ENCODE measurements at places on chromosomes 1 and 21.

GRCh38 chr21:35072960-35073359, 23.9 kb upstream of the RUNX1 start:
- peak overlapping the region; percentile 21 for H3K4me3 ChIP-seq
- H3K27ac ChIP-seq: peak overlapping the region; percentile 47
- H3K36me3 ChIP-seq: no peaks in the 10 kb centered on the region
- H3K27me3 ChIP-seq: no peaks in the 10 kb centered on the region
- peak; percentile 55 for DNase-seq
- peaks cover 32% of the 10 kb centered on the region for H3K4me1 ChIP-seq

- no peaks in the 10 kb centered on the region for H3K36me3 ChIP-seq
- H3K27me3 ChIP-seq: no peaks in the 10 kb centered on the region
- no peak overlapping the region for H3K27ac ChIP-seq
- H3K4me1 ChIP-seq: 0 out of 2 replicates have a peak, but pooled peaks cover 3% of the 10 kb centered on the region
Measured at GRCh38 chr1:182833271-182833670, 5.9 kb upstream of the DHX9 start.

- DNase-seq: no peak
- H3K4me3 ChIP-seq: no peak overlapping the region
- H3K4me1 ChIP-seq: peaks cover 40% of the 10 kb centered on the region
Measured at GRCh38 chr1:201783572-201783971, 45.4 kb upstream of the IPO9 start.

DNA sequence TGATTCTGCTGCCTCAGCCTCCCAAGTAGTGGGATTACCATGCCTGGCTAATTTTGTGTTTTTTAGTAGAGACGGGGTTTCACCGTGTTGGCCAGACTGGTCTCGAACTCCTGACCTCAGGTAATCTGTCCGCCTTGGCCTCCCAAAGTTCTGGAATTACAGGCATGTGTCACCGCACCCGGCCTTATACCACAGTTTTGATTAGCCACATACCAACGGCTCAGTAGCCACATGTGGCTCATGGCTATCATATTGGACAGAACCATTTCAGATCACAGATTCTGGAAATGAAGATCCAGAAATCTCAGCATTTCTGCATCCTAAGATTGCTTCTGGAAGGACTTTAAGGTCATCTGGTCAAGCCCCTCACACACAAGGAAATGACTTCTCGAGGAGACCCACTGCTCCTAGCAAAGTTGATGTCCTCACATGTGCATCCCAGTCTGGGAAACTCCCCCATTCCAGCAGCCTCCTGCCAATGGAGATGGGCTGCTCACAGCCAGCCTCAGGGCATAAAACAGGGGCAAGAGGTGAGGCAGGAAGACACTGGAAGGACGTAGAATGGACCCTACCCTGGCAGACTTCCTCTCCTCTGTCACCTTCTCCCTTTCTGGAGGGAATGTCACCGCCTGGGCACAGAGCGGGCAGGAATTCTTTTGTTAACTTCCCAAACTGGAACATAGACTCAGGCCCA, 17.5 kb upstream of the CITED4 start:
- no peak overlapping the region for H3K4me3 ChIP-seq
- DNase-seq: no peak
- H3K27me3 ChIP-seq: no peaks in the 10 kb centered on the region
- H3K36me3 ChIP-seq: no peaks in the 10 kb centered on the region
- peaks cover 37% of the 10 kb centered on the region for H3K4me1 ChIP-seq
- no peak overlapping the region for H3K27ac ChIP-seq

- no peaks in the 10 kb centered on the region for H3K4me1 ChIP-seq
- H3K36me3 ChIP-seq: no peaks in the 10 kb centered on the region
- DNase-seq: no peak
- H3K27me3 ChIP-seq: no peaks in the 10 kb centered on the region
- H3K4me3 ChIP-seq: no peak overlapping the region
- H3K27ac ChIP-seq: no peak overlapping the region
Measured at GRCh38 chr1:51336711-51337110, 6.3 kb upstream of the TTC39A start.

GRCh38 chr21:24824209-24824608, 783.1 kb downstream of the MRPL39 start:
- no peaks in the 10 kb centered on the region for H3K27me3 ChIP-seq
- no peaks in the 10 kb centered on the region for H3K36me3 ChIP-seq
- no peaks in the 10 kb centered on the region for H3K4me1 ChIP-seq
- no peak overlapping the region for H3K4me3 ChIP-seq
- no peak for DNase-seq

- no peaks in the 10 kb centered on the region for H3K36me3 ChIP-seq
- no peaks in the 10 kb centered on the region for H3K4me1 ChIP-seq
- H3K27me3 ChIP-seq: no peaks in the 10 kb centered on the region
Measured at GRCh38 chr21:33299181-33299752, 25.5 kb upstream of the IFNAR1 start.

GRCh38 chr1:172089768-172090510, 248.6 kb downstream of the DNM3 start:
- no peaks in the 10 kb centered on the region for H3K36me3 ChIP-seq
- no peak overlapping the region for H3K27ac ChIP-seq
- no peaks in the 10 kb centered on the region for H3K4me1 ChIP-seq
- no peaks in the 10 kb centered on the region for H3K27me3 ChIP-seq

- H3K4me1 ChIP-seq: peaks cover 9% of the 10 kb centered on the region
- no peaks in the 10 kb centered on the region for H3K27me3 ChIP-seq
- H3K27ac ChIP-seq: no peak overlapping the region
Measured at GRCh38 chr1:67624680-67625079, 60.3 kb upstream of the GADD45A start.

DNA sequence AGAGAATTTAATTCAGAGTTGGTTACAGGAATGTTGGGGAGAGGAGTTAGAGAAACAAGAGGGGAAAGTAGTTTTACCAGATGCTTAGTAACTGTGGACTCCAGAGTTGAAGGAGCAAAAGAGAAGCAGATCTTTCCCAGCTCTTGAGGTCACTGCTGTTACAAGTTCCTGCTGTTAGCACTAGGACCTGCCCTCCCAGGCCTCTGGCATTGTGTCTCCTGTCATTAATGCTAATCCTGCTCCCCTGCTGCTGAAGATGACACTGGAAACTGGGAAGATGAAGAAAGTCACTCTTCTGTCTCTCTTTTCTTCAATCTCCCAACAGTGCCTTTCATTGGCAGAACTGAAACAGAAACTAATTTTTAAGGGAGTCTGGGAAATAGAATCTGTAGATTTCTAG, 845.6 kb downstream of the ADGRL2 start:
- no peaks in the 10 kb centered on the region for H3K4me1 ChIP-seq
- no peak overlapping the region for H3K27ac ChIP-seq
- H3K4me3 ChIP-seq: no peak overlapping the region
- H3K36me3 ChIP-seq: no peaks in the 10 kb centered on the region

GRCh38 chr1:41870076-41870562, 48.6 kb downstream of the HIVEP3 start:
- no peak overlapping the region for H3K27ac ChIP-seq
- no peak overlapping the region for H3K4me3 ChIP-seq
- no peaks in the 10 kb centered on the region for H3K27me3 ChIP-seq
- DNase-seq: peak; percentile 81
- H3K4me1 ChIP-seq: peaks cover 14% of the 10 kb centered on the region
- no peaks in the 10 kb centered on the region for H3K36me3 ChIP-seq

- H3K4me1 ChIP-seq: no peaks in the 10 kb centered on the region
- no peak overlapping the region for H3K27ac ChIP-seq
- DNase-seq: no peak
- H3K4me3 ChIP-seq: no peak overlapping the region
- 0 out of 2 replicates have a peak, but pooled peaks cover 4% of the 10 kb centered on the region for H3K36me3 ChIP-seq
Measured at GRCh38 chr1:8503842-8504241, 185.9 kb downstream of the SLC45A1 start.
